Femur (tissue), 1 donor: ENCODE measurements at places on chromosomes 7 and 10.
A peak's percentile ranks its signal among the peaks of the same experiment; 100 is the strongest.

- DNase-seq, result peak; percentile 26
These were observed 11.5 kb upstream of the DLD start for GRCh38 chr7:107879400-107880035.

- no peak for DNase-seq
These were observed 337.3 kb upstream of the MAGI2 start for GRCh38 chr7:79790656-79791262.

- DNase-seq, result no peak
These were observed 59.5 kb downstream of the HBP1 start for GRCh38 chr7:107228291-107228690.

GRCh38 chr10:113414543-113414942 lies 138.3 kb upstream of the HABP2 start:
- no peak for DNase-seq

DNA sequence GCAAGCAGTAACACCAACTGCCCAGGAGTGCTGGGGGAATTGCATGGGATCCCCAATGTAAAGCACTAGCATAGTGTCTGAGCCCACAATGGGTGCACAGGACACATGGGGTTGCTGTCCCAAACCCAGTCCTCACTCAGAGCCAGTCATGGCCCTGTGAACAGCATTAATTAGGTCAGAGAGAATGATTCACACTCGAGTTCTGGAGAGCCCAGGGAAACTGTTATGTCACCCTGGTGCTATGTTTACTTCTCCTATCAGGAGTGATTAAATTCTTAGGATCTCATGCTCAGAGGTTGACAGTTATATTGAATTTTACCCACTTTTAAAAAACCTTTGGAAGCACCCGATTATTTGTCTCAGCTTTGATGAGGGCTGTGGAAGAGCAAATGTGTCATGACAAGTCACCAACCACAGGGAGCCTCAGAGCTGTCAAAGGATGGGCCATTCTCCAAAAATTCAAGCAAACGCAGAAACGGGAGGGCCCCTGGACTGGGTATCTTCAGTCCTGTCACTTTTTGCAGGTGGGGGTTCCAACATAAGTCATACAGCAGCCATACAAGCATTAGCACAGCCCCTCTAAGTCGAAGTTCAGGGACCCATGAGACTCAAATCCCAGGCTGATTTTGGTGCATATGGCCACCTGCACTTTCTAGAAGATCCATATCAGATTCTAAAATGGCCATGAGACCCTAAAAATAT lies 1.3 kb upstream of the RASSF4 start:
- no peak for DNase-seq

GRCh38 chr7:155106356-155106755 lies 36.2 kb downstream of the HTR5A start:
- no peak for DNase-seq

- DNase-seq, result peak; percentile 43
These were observed 15.3 kb downstream of the ECHDC3 start for GRCh38 chr10:11757454-11757820.

DNA sequence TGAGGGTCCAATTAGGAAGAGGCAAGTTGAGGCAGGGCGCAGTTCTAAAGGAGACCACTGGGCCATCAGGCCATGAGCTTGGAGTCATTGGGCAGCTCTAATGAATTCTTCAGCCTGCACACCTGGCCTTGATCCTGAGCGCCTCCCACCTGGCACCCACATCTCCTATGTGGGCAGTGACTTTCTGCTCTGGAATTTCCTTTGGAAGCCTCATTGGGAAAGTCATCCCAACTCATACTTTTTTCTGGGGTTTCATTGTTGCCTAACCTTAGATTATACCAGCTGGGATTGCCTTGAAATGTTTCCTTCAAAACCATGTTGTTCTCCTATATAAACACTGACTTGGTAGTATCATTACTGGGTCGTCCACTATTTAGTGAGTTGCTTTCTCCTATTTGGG lies 54.1 kb downstream of the PLPP4 start:
- no peak for DNase-seq

DNA sequence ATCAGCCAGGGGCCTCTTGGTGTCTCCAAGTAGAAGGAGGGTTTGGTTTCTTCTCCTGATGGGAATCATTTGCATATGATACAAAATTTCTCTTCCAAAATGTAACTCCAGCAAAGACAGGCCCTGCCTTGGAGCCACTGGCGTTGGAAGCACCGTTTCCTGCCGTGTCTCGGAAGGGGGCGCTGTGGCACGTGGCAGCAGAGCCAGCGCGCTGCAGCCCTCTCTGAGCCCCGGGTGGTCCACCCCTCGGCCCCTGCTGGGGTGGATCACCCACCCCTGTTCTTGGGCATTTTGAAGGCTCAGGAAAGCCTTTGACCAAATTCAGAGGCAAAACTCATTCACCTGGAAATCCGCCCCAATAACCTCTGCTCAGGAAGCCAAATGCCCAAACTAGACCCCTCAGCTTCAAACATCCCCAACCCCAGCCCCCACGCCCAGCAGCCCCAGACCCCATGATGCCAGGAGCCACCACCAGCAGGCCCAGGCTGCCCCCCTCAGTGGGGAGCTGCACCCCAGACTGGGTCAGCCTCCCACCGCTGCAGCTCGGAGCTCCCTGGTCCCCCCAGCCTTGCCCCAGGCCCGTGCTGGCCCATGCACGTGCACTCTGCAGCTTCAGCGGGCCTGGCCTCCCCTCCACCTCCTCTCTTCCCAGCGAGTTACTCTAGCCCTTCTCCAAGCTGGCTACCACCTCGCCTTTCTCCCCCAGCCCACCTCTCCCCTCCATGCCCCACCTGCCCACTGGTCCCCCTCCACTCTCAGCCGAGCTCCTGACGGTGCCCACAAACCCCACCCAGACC lies 29.5 kb upstream of the ELFN1 start:
- no peak for DNase-seq

GRCh38 chr7:41786404-41786803 lies 83.5 kb upstream of the INHBA start:
- no peak for DNase-seq

GRCh38 chr7:138834583-138834982 lies 36.6 kb upstream of the ATP6V0A4 start:
- no peak for DNase-seq

GRCh38 chr10:93707623-93708022 lies 5.2 kb upstream of the FRA10AC1 start:
- no peak for DNase-seq

DNA sequence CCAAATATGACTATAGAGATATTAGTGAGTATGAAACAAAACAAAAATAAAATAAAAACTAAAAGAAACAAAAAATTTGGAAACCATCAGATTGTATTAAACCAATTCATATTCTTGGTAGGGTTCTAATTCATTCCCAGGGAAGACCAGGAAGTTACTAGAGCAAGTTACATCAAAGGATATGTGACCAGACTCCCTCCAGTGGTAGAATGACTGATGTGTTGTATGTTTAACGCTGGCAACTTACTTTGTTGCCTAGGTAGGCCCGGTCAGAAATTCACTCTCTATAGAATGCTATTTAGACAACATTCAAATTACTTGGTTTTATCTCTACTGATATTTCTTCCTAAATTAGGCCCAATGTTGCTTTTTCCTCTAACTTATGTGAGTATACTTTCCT lies 5.2 kb downstream of the PHYHIPL start:
- DNase-seq, result no peak

DNA sequence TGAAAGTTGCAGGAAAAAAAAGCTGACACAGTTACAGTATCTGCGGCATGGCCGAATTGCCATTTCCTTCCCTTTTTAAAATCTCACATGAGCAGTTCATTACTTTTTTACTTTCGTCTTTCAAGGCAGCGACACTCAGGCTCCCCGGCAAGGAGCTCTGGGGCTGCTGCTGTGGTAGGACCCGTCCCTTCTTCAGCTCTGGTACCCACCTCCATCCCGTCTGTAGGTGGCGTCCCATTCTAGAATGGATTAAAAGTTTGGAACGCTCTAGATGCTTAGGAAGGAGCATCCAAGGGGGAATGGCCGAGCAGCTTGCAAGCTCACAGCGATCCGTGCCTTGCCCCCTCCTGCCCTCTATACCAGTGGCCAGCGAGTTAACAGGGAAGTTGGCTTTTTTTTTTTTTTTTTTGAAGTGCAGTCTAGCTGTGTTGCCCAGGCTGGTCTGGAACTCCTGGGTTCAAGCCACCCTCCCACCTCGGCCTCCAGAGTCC lies 22.8 kb upstream of the TTYH3 start:
- no peak for DNase-seq

GRCh38 chr10:22702348-22702747 lies 12.0 kb downstream of the PIP4K2A start:
- DNase-seq, result no peak
